Activated naive CD8-positive, alpha-beta T cell treated with anti-CD3 and anti-CD28 coated beads, Interleukin-2, amount 50 U/mL, for 24 hours (primary cell): ENCODE measurements at places on chromosomes 6 and 20.
A peak's percentile ranks its signal among the peaks of the same experiment; 100 is the strongest.

- DNase-seq, result no peak
Observed at GRCh38 chr6:135531954-135532490, 34.5 kb upstream of the AHI1 start.

GRCh38 chr6:136226674-136227377 is 23.3 kb downstream of the MTFR2 start:
- no peak for DNase-seq

DNA sequence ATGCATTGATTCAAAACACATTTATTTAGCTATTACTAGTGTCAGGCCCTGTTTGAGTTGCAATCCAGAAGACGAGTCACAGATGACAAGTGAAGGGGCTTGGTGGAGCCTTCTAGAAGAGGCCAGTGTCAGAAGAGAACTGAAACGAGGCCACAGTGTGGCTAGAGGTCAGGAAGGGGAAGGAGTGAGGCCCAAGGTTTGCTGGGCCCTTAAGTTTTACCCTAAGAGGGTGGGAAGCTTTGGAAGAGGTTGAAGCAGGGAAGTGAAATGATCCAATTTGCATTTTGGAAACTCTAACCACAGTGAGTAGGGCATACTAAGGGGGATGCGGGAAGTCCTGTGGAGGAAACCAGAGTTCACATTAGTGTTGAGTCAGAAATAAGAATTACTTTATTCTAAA is 25.0 kb downstream of the TTK start:
- DNase-seq, result no peak

DNA sequence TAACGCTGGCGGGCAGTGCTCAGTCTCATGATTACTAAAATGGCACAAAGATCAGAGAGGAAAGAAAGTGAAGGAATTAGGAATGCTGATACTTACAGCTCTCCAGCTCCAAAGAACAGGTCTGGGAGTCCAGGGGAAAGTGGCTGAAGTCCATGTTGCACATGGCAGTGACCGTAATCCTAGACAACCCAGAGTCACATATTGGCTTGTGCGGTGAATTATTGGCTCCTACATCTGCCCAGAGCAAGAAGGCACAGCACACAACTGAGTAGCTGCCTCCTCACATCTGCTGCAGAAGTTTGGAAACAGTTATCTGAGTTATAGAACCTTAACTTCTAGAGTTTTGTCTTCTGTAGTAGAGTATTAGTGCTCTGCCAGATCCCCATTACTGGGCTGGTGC is 47.2 kb downstream of the GABRR2 start:
- DNase-seq, result no peak

DNA sequence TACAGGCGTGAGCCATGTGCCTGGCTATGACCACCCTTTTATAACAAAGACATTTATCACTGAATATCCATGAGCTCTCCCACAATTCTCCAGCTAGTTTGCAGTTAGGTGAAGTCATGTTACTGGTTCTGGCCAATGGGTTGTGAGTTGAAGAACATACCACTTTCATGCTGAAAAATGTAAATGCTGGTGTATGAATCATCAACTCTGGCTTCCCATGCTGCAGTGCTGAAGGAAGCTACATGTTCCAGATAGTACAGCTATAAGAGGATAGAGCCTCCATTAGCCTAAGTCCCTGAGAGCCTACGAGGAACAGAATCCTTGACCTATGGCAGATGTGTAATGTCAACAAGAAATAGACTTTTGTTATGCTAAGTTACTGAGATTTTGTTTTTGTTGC is 180.4 kb downstream of the BTBD9 start:
- DNase-seq, result no peak

DNA sequence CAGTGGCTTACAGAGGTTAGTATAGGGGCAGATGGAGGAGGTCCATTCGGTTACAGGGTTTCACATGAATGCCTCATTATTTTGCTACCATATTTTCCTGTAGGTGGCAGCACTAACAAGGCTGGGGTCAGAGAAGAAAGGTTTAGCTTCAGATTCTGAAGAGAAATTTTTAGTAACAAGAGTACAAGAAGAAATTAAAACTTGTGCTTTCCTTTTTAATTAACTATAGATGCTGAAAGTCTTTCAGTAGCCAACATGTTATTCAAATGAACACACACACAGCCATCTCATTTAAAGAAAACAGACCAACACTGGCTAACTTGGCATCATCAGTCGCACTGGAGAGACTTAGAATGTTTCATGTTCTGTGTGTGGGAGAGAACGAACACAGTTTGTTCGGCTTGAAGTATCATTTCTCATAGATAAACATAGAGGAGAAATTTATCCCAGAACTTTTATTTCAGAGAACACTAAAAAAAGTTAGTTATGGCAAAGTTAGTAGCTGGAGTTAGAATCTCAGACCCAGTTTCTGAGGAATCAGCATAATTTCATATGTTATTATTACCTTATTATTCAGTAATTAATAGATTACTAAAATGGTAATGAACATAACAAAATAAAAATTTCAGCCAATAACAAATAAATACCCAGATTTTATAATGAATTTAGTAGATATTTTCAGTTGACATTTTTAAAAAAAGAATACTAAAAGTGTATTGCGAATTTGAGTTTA is 314.0 kb upstream of the RSPO3 start:
- DNase-seq, result no peak

DNA sequence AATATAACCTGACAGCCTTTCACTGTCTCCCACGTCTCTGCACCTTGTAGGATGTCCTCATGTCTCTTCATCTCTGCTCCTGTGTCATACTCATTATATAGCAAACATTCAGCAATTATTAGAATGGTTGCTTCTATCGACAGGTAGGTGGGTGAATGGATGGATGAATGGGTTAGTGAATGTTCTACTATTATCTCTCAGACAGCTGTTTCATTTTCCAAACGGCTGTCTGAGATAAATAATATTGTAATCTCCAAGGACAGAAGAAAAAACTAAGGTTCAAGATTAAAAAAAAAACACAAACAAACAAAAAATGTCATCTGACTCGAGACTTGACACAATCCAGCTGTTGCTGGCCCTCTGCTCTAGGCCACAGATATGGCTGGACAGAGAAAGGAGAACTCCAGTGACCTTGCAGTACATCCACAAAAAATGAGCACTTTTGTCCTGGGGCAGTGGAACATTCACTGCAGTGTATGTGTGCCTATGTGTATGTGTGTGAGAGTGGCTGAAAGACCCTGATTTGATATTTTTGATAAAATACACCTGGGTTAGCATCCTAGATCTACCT is 2.1 kb downstream of the HNF4A start:
- no peak for DNase-seq

GRCh38 chr20:24584538-24585356 is 115.3 kb downstream of the SYNDIG1 start:
- no peak for DNase-seq

DNA sequence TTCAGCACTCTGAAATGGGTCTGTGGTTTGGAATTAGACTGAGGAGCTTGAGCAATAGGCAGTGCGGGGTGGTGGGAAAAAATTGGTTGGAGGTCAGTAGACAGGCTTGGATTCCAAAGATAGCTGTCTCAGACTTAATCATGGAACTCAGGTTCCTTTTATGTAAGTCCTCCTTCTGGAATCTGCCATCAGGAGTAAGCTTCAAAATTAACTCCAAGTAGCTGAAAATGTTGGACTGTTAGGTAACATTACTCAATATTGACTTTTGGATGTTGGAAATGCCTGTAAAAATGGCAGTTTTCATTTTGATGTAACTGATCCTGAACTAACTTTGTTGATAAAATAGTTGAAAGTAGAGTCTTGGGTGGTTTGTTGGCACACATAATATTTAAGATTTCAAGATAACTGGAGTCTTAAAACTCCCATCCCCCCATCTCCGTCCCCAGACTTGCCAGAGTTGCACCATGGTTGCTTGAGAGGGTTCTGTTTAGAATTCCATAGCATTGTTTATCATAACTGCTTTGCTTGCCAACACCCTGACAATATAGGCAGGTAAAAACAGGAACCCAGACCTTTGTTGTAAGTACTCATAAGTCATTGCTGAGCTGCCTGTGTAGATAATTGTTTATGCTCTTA is 83.0 kb downstream of the PHF20 start:
- DNase-seq, result no peak

- DNase-seq, result no peak
Observed at GRCh38 chr6:31765910-31766794, 3.7 kb downstream of the SAPCD1 start.

- DNase-seq, result no peak
Observed at GRCh38 chr6:78390066-78390465, 477.3 kb upstream of the IRAK1BP1 start.

- no peak for DNase-seq
Observed at GRCh38 chr6:154127657-154128056, 88.6 kb downstream of the OPRM1 start.

DNA sequence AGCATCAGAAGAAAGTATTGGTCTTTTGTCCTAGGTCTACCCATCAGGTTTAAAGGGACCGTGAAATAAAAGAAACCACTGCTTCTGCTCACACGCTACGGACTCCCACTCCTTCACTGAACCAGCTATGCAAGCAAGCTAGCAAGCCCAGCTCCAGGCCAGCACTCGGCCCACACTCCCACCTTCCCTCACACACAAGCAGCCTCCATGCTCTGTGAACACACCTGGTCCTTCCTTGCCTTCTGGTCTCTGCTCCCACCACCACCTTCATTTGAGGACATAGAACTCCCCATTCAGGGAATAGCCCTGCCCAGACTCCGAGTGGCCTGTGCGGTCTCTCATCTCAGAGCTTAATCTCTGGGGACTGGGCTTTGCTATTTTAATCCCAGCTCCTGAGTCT is 436.4 kb upstream of the CDH4 start:
- DNase-seq, result no peak

DNA sequence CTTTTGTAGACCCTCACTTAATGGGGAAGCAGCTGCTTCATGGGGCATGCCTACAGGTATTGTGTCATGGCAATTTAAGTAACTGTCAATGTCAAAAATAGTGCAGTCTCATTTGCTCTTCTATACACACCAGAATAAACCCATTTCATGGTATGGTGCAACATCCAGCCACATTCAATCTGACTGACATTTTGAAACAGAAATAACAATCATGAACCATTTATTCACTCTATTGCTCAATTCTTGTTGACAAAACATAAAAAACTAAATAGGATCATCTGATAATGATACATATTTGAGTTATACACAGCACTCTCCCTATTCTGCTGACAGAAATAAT is 122.9 kb downstream of the MAP7 start:
- no peak for DNase-seq

DNA sequence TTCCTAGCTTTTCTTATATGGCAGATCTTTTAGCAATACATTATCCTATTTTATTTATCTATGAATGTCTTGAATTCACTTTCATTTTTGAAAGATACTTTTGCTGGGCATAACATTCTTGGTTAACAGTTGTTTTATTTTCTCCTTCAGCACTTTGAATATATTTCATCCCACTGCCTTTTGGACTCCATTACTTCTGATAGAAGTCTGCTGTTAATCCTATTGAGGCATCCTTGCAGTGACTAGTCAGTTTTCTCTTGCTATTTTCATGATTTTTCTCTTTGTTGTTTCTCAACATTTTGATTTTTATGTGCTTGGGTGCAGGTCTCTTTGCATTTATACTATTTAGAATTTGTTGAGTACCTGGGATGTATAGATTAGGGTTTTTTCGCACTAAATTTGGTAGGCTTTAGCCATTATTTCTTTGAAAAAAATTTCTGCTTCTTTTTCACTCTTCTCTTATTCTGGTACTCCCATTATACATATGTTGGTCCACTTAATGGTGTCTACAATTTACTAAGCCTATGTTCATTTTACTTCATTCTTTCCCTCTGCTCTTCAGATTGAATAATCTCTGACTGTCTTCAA is 53.2 kb downstream of the PHACTR3 start:
- no peak for DNase-seq

- no peak for DNase-seq
Observed at GRCh38 chr20:1334761-1335160, 5.8 kb upstream of the SDCBP2 start.

DNA sequence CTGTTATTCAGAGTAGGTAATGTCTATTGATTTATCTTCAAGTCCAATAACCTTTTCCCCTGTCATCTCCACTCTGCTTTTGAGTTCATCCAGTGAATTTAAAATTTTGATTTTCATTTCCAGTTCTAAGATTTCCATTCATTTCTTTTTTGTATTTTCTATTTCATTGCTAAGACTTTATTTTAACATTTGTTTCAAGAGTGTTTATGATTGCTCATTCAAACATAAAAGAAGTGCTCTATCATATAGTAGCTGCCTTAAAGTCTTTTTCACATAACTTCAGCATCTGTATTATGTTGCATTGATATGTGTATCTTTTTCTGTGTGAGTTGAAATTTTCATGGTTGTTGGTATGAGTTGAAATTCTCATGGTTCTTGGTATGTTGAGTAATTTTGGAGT is 341.6 kb downstream of the SOX4 start:
- DNase-seq, result no peak

GRCh38 chr6:34145161-34146020 is 496 bp downstream of the GRM4 start:
- peak; percentile 29 for DNase-seq

DNA sequence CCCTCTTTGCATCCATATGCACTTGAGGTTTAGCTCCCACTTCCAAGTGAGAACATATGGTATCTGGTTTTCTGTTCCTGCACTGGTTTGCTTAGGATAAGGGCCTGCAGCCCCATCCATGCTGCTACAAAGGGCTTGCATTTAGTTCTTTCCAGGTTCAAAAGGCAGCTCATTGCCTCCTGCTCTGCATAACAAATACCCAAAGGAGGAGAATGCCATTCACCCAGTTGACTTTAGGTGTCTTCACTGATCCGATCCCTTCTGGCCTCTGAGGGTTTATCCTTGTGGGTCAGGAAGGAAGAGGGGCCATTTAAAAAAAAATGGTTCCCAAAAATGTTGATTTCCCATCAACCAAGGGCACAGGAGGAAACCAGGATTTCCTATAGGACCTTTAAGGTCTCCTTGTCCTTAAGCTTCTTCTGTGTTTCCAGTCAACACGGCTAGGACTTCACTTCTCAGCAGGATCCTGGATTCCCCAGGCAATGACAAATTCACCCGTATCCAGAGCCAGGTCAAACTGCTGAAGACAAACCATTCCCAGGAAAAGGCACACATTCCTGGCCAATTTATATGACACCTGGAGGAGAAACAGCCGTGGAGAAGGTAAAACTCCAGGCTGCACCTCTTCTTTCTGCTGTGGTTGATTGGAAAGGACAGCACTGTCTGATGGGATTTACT is 447.7 kb upstream of the CDH4 start:
- DNase-seq, result no peak

GRCh38 chr6:106626485-106626884 is 2.8 kb downstream of the RTN4IP1 start:
- no peak for DNase-seq
